ENCODE measurements at places on chromosomes 3 and 15. TPM values are rescaled to one million over a fixed set of nuclear protein-coding genes. Genes with fewer than 3 reads are reported as not detected.

The OR5H14 gene
- not detected for total RNA-seq

The SCAMP5 gene
- 3.9 TPM for total RNA-seq

The SLC28A1 gene
- not detected for total RNA-seq

The GOLGA8T gene
- total RNA-seq = 0.26 TPM

The ZNF662 gene
- total RNA-seq = 1.4 TPM

The EPHA3 gene
- not detected for total RNA-seq

The SEMA6D gene
- not detected for total RNA-seq

The CX3CR1 gene
- total RNA-seq = 3.1 TPM

Data from T-helper 17 cell (primary cell).